ENCODE measurements at places on chromosomes 3 and 15.

DNA sequence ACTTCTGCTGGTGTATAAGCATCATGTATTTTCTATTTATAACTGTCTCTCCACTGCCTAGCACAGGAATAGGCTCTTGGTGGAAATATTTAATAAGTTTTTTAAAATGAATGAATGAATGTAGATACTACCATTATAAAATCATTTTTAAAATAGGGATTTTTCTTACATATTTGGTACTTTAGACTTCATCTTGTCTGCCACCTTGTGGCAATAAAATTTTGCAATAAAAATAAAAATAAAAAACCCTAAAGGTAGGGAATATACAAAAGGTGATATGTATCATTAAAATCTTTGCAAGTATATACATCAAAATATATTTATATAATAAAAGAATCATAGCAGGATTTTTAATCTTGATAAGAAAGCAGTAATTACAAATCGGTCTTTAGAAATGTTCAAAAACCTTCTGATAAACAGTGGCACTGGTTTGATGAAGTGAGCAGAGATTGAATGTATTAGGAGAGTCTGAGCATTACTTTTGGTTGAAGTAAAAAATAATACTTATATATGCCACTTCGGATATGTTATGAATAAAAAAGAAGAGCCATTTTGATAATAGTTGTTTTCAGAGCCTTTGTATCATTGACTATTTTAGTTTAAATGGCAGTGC, 95.2 kb downstream of the SPATA16 start:
- DNase-seq, result no peak

DNA sequence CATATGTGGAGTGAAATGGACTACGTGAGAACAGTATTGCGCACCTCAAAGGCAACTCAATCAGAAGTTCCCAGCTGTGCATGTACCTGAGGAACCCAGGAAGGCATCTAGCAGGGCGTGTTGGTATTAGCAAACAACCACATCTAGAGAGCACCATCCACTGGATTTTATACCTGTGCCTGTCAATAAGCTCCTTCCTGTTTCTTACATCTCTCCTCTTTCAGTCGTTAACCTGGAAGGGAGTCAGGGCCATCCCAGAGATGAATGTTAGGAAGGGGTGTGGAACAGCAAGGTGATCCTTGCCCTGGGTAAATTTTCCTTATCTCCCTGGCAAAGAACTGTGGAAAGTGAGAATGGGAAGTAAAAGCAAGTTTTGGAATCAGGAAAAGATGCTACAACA, 29.6 kb upstream of the CHMP2B start:
- DNase-seq, result no peak

DNA sequence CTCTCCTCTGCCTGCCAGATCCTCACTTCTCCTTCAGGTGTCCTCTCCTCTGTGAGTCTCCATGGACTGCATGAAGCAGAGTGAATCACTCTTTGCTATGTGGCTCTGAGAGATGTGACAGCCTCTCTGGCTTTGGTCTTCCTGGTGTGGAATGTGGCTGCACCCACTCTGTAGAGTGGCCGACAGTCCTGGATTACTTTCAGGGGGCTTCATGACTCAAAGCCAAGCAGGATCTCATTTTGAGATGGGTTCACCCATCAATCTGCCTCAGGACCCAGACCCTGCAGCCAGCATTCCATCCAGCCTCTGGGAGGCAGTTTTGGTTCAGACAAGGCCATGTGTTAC, 221.9 kb upstream of the LYSMD4 start:
- DNase-seq, result peak; percentile 30

DNA sequence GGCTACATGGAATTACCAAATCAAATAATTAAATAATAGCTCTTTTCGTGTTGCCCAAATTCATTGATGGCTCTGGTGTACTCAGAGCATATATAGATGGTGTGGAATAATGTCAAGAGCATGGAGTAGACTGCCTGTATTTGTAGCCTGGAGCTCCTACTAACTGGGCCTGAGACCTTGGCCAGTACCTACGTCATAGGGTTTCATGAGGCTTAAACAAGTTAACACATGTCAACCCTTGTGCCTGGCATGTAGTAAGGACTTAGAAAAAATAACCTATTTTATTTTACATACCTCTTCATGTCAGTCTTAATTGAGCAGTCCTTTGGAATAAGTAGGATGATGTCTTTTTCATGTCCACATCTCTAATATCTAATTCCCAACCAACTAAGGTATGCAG, 223.7 kb upstream of the DPH6 start:
- DNase-seq, result no peak

DNA sequence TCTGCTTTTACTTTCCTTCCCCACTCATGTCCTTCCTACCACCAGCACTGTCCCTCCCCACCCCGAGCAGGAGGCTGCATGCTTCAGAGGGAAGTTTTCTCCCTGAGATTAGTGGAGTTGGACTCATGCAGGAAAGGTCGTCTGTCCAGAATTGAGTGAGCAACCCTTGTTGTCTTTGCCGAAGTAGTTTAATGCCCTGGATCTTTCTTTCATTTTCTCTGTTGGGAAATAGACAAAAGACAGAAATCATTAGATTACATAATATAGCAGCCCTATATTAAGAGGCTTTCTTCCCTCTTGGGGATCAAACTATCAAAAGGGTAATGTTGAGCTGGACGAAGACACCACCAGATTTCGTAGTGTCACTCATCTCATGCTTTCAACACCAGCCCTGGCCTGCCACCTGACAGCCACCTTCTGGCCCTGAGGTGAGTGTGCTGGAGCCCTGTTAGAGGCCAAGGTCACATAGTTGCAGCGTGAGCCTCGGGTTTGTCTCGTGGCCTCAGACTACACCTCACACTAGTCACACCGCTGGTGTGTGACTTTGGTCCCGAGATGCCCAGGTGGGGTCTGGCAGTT, 231.0 kb downstream of the ITPR1 start:
- DNase-seq, result no peak

DNA sequence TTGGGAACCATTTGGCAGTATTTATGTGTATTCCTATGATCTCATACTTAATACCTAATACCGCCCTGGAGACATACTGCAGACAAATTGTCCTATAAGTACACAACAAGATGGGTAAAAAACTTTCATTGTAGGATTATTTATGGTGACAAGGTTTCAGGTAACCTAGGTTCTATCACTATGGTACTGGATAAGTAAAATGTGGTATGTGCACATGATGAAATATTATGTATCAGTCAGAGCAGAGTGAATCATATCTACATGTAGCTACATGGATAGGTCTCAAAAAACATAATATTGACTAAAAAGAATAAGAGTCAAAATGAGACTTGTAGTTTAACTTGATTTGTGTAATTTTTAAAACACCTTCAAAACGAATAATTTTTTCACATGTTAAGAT, 147.8 kb downstream of the LEKR1 start:
- no peak for DNase-seq

Data from activated CD8-positive, alpha-beta memory T cell treated with anti-CD3 and anti-CD28 coated beads, Interleukin-2, amount 10 ng/mL, durations not matched to agents 7 days and 5 days (primary cell).